ENCODE measurements at places on chromosomes 4 and X. TPM values are rescaled to one million over a fixed set of nuclear protein-coding genes. Genes with fewer than 3 reads are reported as not detected.

- peak; percentile 35 for DNase-seq
Observed at GRCh38 chrX:115535421-115535820, 25.6 kb upstream of the PLS3 start.

Gene ERVMER34-1
- polyA plus RNA-seq = 0.03 TPM

GRCh38 chr4:111037591-111038360, 414.9 kb upstream of the PITX2 start:
- no peak for DNase-seq

- no peak for DNase-seq
Observed at GRCh38 chr4:152106781-152107321, 346.0 kb upstream of the GATB start.

DNA sequence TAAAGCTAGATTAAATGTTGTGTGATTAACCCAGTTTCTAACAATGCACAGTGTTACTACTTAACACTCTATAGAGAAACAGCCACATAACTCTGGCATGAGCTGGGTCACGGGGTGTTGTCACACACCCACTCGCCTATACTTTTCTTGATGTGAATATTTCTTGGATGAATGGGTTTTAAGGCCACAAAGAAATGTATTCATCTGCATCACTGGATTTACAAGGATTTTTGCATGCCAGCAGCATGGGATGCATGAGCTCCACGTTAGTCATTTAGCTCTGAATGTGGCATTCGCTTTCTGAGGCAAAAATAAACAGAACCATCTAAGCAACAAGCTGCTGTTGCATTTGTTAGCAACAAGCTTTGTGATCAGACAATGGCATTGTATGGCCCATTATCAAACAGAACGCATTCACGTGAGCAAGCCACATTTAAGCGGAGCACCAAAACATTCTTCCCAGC, 89.7 kb downstream of the LRP2BP start:
- DNase-seq = peak; percentile 27

DNA sequence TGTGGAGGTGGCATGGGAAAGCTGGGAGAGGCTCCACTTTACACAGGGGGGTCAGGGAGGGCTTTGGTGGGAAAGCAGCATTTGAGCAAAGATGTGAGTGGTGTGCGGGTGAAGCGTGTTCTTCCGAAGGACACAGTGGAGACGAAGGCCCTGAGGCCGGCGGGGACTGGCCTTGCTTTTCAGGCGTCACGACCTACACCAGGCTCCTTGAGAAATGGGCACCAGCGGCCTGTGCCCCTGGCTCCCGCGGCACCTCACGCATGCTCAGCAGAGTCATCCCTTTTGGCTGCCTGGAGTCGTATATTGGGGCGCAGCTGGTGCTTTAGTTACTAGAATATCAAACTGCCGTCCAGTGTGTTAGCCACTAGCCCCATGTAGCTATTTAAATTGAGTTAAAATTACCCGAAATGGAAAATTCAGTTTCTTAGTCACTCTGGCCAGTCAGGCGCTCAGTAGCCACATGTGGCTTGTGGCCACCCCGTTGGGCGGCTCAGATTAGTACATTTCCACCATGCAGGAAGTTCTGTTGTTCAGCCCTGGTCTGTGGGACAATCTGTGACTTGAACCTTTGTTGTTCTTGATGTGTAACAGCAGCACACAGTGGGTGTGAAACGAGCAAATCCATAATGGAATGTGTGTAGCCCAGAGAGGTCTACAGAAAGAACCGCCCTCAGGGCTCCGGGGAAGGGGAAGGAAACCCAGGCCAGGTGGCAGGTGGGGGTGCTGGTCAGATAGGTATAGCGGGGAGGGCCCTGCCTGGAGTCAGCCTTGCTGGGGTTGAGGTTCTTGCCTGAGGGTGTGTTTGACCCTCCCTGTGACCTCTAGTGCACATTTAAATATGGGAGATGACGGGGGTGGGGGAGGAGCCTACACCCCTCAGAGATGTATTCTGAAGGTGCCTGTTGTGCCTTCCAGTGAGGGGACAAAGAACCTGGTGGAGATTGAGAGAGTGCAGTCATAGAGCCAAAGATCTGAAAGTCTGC, 30.4 kb downstream of the TBC1D14 start:
- no peak for DNase-seq

Gene SOWAHB
- not detected for polyA plus RNA-seq

Gene MAEA
- 108 TPM for polyA plus RNA-seq

DNA sequence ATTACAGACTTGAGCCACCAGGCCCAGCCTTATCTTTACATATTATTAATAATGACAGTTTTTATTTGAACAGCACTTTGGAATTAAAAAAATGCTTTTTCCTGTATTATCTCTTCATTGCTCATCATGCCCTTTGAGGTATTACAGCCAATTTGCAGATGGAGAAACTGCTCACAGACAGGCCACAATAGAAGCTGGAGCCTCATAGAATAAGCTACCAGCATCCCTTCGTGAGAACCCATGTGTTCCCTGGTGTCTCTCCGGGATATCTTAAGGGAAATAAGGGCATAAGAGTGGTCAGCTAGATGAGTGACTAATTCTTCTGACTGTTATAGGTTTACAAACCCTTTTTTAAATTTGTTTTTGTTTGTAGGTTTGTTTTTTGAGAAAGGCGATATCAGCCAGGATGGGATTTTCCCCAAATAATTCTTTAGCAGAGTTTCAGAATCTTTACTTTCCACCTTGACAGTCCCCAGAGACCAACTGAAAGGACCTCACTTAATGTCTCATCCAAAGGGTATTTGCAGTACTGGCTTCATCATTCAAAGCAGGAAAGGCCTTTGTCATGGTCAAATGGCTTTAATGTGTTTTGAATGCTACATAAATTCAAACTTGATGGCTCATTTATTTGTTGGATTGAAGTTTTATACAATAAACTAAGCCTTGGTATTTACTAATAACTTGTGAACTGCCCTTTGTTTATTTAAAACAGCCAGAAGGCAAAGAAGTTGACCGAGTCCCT, 48.0 kb upstream of the SOD3 start:
- no peak for DNase-seq

Gene PRRG1
- 46.3 TPM for polyA plus RNA-seq

Gene QRFPR
- polyA plus RNA-seq = not detected

Gene SPANXN3
- not detected for polyA plus RNA-seq

GRCh38 chr4:26344901-26345564, 24.2 kb downstream of the RBPJ start:
- no peak for DNase-seq

DNA sequence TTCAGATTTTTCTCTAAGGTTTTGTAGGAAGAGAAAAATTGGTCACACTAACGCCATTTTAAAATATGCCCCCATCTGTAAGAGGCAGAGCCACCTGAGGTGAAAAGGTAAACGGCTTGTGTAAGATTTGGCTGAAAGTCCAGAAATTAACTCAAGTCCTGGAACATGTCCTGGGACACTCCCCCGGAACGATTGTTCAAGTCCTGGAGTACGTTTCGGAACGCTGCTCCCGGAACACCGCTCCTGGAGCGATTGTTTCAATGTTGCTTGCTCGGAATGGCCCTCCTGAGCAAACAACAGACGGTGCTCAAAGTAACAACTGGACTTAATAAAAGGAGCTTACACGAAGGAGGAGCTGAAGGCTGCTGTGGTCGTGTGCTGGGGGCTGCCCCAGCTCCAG, 796.5 kb upstream of the SLIT2 start:
- no peak for DNase-seq

Gene CORIN
- polyA plus RNA-seq = 0.07 TPM

DNA sequence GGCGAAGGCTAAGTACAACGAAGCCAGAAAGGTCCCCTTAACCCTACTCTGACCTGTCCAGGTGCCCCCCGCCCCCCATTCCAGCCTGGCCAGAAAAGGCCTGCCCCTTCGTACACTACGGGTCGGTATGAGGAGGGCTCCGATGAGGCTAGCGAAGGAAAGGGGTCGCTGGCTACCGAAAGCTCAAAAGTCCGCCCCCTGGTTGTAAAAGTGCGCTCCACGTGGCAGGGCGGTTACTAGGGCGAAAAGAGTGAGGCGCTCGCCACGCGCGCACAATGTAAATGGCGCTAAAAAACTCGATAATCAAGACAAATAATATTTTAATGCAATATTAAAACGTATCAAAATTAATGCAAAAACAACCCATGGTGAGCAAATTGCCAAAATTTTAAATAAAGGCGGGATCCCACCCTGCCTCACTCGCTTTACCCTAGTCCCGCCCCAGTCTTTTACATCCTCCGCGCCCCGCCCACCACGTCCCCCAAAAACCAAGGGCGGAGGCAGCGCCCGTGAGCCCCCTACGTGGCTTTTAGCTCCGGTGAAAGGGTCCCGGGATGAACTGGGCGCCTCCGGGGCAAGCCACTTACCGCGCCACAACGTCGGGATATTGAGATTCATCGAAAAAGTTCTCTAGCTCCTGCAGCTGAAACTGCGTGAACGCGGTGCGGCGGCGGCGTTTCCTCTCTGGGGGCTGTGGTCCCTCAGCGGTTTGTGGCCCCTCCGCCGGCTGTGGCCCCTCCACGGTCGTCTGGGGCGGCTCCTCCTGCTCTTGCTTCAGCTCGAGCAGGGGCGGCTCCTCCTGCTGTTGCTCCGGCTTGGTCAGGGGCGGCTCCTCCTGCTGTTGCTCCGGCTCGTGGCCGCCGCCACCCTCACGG, 929 bp downstream of the ESX1 start:
- DNase-seq = no peak

Gene ATP8A1
- polyA plus RNA-seq = 0.48 TPM

Gene PACRGL
- polyA plus RNA-seq = 9.2 TPM

DNA sequence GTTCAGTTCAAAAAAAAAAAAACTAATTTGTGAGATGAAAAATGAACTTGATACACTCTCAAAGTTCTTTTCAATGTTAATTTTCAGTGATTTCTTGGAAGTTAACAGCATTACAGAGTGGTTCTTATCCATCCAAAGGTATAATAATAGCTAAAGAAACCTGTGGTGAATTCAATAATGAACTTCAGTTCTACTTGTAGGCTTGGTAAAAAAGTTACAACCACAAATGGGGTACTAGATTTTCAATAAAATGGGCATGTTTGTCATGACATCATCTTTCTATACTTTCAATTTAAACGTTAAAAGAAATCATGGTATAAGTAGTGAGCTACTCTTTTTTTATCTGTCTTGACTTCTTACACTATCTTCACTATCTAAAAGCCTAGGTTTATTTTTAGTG, 424.8 kb downstream of the CFAP47 start:
- DNase-seq = no peak

GRCh38 chr4:8405516-8405875, 35.0 kb downstream of the ACOX3 start:
- DNase-seq = no peak

Data from endothelial cell of umbilical vein (primary cell).